ENCODE measurements at places on chromosomes 11 and 22.

DNA sequence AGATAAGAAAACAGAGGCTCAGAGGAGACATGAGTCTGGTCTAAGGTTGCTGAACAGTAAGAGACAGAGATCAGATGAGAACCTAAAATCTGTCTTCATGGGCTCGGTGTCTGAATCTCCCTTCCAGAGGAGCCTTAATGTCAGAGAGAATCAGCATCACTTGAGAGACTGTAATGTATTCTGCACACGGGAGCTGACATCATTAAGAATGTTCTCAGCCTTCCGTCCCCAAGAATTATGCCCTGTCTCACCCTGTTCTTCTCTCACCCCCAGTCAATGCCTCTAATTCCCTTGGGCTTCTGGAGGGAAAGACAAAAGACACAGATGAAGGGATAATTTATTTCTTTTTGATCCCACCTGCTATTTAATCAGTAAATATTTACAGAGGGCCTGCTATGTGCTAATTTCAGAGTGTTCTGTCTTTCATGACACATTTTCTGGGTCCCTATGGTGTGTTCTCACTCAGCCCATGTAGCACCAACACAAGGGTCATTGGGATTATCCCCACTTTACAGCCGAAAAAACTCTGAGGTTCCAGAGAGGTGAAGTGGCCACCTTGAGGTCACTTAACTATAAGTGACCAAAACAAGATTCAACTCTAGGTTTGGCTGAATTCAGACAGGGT lies 61.8 kb downstream of the CD82 start:
- peak; percentile 0 for DNase-seq

- no peak for DNase-seq
Measured at GRCh38 chr11:72724021-72724551, 28.1 kb downstream of the ARAP1 start.

DNA sequence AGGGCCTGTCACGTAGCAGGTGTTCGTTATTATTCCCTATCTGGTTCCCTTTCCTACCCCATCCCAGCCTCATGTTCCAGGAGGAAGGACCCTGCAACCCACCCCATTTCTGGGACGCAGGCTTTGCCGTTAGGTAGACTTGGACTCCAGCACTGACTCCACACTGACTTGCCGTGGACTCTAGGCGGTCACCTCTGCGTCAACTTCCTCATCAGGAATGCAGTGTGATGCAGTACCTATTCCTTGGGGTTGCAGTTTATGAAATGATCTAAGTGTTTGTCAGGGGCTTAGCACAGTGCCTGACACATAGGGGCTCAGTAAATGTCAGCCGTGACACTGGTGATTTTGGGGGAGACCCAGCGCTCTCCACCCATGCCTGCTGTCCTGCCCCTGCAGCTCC lies 16.8 kb downstream of the DGKZ start:
- DNase-seq = no peak

GRCh38 chr11:4991060-4991459 lies 3.6 kb upstream of the OR51L1 start:
- no peak for DNase-seq

GRCh38 chr11:108947654-108948570 lies 283.0 kb downstream of the DDX10 start:
- DNase-seq = no peak

DNA sequence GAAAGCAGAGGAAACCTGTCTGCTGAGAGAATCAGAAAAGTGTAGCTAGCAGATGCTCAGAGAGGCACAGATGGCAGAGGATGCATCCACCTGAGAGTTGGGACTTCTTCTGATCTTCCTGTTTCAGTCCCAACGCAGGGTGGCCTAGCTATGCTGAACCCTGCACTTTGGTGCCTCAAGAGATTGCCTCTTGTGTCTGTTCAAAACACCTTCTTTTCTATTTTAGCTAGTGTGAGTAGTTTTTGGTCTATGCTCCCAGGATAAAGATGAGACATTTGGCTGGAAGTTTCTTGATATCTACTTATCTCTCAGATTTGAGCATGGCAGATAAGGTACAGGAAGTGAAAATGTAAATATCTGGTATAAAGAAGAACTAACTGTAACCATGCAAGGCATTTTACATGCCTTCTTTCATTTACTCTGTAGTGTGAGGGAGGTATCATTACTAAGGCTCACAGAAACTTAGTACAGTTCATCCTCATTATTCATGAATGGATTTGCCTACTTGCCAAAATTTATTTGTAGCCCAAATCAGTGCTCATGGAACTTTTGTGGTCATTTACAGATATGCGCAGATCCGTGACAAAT lies 47.0 kb upstream of the PSMA1 start:
- peak; percentile 10 for DNase-seq

- no peak for DNase-seq
Measured at GRCh38 chr11:118878163-118878563, 5.5 kb upstream of the CXCR5 start.

DNA sequence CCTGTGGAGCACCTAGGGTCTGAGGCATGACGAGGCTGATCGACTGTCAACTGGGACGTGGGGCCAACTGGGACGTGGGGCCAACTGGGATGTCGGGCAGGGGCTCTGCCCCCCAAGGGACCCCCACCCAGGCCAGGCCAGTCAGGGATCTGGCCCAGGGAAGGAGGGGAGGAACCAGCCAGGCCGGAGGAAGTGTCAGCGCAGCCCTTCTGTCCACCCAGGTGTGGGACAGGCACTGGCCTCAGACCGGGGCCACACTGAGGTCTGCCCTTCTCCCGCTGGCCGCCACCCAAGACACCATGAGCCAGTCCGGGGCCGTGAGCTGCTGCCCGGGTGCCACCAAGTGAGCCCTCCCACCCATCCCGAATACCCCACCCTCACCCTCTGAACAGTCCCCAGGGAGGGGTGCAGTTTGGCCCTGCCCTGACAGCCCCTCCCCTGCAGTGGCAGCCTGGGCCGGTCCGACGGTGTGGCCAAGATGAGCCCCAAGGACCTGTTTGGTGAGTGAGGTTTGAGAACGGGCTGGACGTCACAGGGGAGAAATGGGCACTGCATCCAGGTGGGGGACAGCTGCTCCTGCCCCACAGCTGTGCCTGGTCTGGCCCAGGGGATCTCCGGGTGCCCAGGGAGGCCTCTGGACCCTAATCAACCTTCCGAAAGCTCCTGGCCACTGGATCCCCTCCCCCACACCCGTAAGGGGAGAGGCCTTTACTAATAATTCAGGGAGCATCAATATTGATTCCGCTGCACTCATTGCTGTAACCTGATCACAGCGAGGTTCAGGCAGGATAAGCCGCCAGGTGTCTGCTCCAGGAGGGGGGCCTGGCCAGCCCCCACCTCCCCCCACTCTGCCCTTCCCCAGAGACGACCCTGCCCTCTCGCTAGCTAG lies 3.3 kb downstream of the EPS8L2 start:
- no peak for DNase-seq

- no peak for DNase-seq
Measured at GRCh38 chr22:36900880-36901279, 12.5 kb upstream of the CSF2RB start.

GRCh38 chr11:57778318-57779037 lies 16.9 kb downstream of the CTNND1 start:
- no peak for DNase-seq

DNA sequence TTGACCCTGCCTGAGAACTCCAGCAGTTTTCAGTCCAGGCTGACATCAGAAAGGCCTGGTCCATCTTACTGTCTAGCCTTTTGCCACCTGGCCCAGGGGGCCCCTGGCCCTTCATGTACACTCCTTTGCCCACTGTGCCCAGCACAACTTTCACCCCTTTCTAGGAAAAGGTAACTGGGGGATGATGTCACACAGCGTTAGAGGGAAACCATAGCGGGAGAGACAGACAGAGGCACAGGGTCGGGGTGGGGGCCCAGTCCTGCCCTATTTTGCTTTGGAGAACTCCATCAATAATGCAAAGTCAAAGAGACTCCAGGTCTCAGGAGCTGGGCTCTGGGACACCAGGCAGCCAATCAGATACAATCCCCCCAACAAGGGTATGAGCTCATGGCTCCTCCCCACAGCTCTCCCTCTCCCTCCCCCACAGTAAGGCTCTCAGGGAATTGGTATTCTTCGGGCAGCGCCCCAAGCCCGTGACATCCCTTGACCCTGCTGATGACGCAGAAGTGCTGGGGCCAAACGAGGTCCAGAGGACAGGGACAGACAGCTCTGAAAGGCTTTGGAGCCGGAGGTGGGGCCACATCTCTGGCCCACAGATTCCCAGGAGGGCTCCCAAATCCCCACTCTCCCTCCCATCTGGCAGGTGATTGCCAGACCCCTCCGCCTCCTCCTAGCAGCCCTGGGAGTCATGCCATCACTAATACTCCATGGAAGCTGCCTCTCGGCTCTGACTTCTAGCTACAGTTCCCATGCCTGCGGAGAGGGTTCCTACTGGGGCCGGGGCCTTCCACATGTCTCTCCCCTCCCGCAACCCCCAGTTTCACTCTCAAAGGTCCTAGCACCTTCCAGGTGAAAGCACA lies 5.9 kb downstream of the USP2 start:
- no peak for DNase-seq

GRCh38 chr11:25485315-25485714 lies 846.6 kb upstream of the ANO3 start:
- no peak for DNase-seq

GRCh38 chr11:126926376-126926791 lies 74.2 kb downstream of the KIRREL3 start:
- no peak for DNase-seq

DNA sequence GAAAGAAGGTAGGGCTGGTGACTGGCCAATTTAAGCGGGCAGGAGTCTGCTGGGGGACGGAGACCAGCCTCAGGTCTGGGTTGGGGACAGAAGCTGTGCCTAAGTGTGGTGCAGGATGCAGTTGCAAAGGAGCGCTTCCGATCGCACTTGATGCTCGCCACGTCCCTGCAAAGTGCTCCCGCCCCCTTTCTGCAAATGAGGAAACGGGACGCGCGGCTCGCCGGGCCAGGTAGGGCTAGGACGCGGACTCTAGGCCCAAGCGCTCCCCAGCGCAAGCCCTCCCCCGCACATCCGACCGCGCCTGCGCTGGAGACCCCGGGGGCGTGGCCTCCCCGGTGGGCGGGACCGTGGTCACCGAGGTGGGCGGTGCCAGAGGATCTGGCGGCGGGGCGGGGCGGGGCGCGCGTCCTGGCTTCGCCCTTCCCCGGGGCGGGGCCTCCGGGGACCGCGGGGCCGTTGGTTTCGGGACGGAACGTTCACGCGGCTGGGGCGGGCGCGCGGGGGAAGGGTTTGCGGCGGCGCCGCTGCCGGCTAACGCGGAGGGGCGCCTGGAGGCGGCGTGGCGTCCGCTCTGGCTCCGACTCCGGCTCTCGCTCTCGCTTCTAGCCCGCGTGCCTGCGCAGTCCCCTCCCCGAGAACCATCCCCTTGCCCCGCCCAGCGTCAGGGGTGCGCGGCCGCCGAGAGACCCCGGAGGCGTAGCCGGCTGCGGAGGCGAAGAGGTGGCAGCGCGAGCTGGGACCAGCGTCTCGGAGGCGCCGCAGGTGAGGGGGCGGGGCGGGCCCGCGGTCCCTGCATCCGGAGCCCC lies at the start of gene FAM118A:
Gene FAM118A (plus strand): TSS at position 513 of the 806 bp plus-strand sequence. CDS start 12,446 bp downstream, outside the sequence.
- DNase-seq = peak; percentile 97

GRCh38 chr11:76605338-76606074 lies 65.0 kb downstream of the LRRC32 start:
- DNase-seq = no peak

DNA sequence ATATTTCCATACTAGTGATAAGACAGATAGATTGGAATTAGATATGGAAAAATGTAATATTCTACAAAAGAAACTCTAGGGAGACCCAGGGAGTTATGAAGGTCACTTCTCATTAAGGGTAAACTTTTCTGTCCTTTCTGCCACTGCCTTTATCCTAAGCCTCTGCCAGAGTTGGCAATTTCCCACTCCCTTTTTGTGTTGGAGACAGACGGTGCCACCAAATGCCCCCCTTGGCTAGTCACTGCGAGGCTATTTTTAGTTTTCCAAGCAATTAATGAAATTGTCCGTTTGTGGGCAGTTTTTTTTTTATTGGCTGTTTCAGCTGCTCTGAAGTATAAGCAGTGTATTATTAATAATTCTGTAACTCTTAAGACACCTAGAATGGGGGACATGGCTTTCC lies 67.6 kb upstream of the TENM4 start:
- DNase-seq = no peak

DNA sequence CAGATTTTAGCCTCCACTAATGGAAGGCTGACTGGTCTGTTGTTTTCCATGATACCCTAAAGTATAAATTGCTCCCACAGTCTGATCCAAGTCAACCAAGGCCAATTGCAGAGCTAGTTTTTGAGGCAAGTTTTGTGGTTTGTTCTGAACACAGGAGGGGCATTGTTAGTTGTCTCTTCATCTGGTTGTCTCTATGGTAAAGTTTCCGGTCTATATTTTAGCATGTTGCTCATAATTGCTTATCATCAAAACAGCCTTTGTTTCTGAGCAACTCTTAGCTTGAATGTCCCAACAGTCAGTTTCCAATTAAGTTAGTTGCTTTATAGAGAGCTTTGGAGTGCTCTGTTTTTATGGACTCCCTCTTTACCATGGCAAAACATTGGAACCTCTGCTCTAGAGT lies 217.6 kb upstream of the CARD18 start:
- DNase-seq = no peak

GRCh38 chr22:28936200-28936599 lies 52.8 kb downstream of the ZNRF3 start:
- DNase-seq = no peak

DNA sequence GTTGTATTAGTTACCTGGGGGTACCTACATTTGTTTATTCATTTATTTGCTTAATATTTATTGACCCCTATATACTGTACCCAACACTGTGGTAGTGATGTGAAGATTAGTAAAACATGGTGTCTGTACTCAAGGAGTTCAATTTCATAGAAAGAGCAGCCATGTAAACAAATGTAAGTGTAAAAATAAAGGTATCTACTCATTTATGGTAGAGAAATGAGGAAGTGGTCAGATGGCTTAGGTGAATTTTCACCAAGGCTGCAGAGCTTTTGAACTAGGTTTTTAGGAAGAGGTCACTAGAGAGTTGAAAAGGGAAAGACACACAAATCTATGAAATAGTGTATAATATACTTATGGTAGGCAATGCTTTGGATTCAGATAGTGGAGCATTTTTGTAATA lies 11.1 kb downstream of the CTR9 start:
- DNase-seq = peak; percentile 21

GRCh38 chr11:76682106-76682505 lies 11.6 kb upstream of the LRRC32 start:
- DNase-seq = no peak

DNA sequence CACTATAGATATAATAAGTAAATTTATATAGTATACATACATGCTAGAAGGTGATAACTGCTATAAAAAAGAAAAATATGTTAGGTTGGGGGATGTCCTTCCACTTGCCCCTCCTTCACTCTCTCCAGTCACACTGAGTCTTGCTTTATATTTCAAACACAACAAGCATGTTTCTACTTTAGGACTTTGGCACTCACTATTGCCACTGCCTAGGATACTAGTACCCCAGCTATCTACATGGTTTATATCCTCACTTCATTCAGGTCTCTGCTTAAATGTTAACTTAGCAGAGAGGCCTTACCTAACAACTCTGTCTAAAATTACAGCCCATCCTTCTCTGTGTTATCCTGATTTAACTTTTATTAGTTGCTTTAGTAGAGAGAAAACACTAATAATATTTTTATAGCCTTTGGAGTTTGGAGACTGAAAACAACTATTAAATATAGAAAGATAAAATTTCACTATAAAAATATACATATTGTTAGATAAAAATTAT lies 39.1 kb upstream of the B3GNT6 start:
- DNase-seq = no peak

- DNase-seq = no peak
Measured at GRCh38 chr11:112440518-112440917, 179.9 kb upstream of the PLET1 start.

All from germinal center (tissue), 1 donor.